A172 (cell line): ENCODE measurements at places on chromosomes 13 and 19. TPM values are rescaled to one million over a fixed set of nuclear protein-coding genes. Genes with fewer than 3 reads are reported as not detected.

- no peak for DNase-seq
These were observed 18.5 kb upstream of the IGLON5 start for GRCh38 chr19:51292971-51293370.

The CACNG6 gene
- 6.3 and 7.5 TPM in 2 replicates for total RNA-seq

The CATSPERD gene
- not detected in 2 replicates for total RNA-seq

The KCNRG gene
- total RNA-seq, result 0.47 and 2.6 TPM in 2 replicates

The KIR2DL3 gene
- not detected in 2 replicates for total RNA-seq

GRCh38 chr13:31044364-31045285 lies 112.2 kb downstream of the TEX26 start:
- DNase-seq, result peak; percentile 70

DNA sequence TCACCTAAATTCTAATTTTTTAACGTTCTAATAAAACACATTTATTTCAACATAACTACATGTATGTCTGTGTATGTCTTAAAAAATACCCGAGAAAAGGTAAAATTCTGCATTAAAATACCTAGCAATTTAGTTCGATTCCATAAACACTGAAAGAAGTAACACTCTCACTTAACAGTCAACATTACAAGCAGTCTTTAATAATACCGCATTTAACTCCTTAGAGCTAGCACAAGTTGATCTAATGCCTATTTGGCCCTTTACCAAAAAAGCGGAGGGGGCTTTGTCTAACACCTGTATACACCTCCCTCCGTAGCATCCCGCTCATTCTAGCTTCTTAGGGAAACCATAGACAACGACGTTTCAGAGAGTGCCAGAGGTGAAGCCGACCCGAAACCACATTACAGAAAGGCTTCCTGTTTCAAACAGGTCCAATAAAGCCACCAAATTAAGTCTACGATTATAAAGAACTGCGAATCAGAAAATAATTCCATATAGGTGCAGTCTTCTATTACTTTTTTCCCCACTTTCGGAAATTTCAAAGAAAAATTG lies 1.2 kb downstream of the SPART start:
- DNase-seq, result peak; percentile 25

- no peak for DNase-seq
These were observed 17.3 kb downstream of the UPF1 start for GRCh38 chr19:18848878-18849661.

The OR10H1 gene
- not detected in 2 replicates for total RNA-seq

GRCh38 chr19:33781415-33781935 lies 15.2 kb upstream of the KCTD15 start:
- DNase-seq, result no peak

DNA sequence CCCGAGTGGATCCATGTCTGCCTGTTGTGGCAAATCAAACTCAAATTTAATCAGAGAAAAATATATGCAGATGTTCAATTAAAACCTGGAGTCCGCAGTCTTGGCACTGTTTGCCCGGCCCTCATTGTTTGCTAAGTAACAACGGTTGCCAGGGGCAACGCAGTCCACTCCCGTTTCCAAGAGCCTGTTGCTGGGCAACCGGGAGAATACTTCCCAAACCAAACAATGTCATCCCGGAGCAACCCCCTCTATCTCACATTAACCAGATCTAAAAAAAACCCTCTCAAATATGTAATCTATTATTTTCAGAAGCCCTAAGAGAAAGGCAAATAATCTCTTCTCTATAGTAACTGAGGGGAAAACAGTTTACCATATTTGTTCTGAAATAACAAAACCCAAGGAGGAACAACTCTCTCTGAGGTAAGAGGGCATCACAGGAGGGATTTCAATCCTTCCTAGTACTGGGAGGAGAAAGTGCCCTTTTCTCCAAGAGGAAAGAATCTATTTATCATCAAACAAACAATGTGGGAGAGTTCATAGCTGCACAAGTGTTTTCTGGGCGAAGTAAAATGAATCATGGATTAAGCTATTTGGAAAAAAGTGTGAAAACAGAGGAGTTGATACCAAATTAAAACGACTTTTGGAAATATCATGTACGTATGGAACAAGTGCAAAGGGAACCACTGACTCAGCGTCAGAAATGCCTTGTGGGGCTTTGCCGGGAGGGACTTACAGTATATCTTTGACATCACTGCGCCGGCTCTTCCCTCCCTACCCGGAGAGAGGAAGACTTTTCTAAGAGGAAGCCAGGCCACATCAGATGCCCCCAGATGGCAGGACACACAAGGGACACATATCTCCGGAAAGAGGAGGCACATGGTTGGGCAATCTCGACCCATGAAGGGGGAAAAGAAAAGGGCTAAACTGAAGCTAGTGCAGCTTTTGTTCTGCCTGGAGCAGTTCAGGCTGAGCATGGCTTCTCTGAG lies 43.3 kb downstream of the RFX2 start:
- peak; percentile 75 for DNase-seq

The SIGLEC14 gene
- not detected in 2 replicates for total RNA-seq

DNA sequence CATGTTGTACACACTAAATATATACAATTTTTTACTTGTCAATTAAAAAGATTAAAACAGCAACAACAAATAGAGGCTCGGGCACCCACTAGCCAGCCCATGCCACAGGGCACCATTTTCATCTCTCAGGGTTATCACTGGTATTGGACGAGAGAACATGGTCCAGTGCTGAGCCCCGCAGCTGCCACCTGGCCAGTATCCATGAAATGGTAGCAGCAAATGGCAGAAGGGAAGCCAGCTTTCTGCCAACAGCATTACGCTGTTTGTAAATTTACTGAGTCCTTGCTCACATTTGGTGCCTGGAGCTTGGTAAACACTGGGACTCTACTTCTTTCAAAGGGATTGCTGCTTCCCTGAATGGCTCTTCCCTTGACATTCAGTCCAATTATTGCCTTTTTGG lies 87.9 kb upstream of the WASF3 start:
- no peak for DNase-seq

- DNase-seq, result no peak
These were observed 90.2 kb downstream of the ATP11A start for GRCh38 chr13:112779856-112780604.

DNA sequence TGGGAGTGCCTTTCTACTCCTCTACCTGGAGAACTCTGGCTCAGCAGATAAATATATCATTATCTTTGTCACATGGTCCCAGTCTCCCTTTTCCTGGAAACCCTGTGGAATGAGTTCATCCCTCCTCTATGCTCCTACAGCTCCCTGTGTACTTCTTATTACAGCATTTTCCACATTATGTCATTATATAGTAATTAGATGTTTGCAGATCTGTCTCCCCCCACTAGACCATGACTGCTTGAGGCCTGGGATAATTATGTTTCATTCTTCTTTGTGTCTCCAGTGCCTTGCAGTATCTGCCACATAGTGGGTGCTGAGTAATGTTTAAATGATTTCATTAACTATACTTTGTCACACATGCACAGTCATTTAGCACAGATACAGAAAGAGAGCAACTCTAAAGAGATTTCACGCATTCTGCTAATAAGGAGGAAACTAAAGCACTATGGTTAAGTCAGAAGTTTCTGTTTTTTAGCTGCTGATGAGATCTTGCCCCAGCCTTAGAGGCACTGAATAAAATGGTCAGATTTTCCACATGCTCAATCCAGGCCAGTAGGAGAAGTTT lies 66.1 kb upstream of the DIAPH3 start:
- peak; percentile 1 for DNase-seq

GRCh38 chr13:102567857-102568256 lies 28.9 kb upstream of the TPP2 start:
- no peak for DNase-seq

GRCh38 chr19:1837625-1838105 lies 10.6 kb downstream of the REXO1 start:
- DNase-seq, result no peak

DNA sequence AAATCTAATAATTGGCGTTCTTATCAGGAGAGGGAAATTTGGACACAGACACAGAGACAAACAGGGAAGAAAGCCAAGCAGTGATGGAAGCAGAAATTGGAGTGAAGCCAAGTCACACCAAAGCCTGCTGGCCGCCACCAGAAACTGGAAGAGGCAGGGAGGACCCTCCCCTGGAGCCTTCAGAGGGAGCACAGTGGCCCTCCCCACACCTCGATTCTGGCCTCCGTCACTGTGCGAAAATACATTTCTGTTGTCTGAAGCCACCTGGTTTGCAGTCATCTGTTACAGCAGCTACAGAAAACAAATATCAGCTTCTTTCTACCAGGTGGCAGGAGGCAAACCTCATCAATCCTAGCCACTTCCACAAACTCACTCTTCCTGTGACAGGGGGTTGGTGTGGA lies 8.3 kb upstream of the TLE6 start:
- no peak for DNase-seq

DNA sequence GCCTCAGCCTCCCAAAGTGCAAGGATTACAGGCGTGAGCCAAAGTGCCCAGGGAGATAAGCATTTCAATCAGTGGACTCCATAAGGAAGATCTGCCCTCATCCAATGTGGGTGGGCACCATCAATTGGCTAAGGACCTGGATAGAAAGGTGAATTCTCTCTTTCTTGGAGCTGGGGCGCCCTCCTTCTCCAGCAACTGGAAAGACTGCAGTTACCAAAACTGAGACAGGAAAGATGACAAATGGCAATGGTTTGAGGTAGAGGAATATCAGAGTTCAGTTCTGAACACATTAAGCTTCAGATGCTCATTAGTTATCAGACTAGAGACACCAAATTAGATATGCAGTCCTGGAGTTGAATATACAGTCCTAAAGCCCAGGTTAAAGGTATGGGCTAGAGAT lies 10.5 kb upstream of the ELF1 start:
- DNase-seq, result no peak

The GJB2 gene
- 0.45 and 0.65 TPM in 2 replicates for total RNA-seq

The NLRP5 gene
- 0.24 TPM in 1 of 2 replicates, not detected in the other for total RNA-seq

The ZNF836 gene
- total RNA-seq, result 7.0 and 32.6 TPM in 2 replicates

GRCh38 chr19:1354970-1355567 lies 28.6 kb upstream of the NDUFS7 start:
- peak; percentile 17 for DNase-seq

- no peak for DNase-seq
These were observed 11.4 kb downstream of the ZNF708 start for GRCh38 chr19:21317821-21318220.

The PSG4 gene
- 75.6 and 84.3 TPM in 2 replicates for total RNA-seq

- no peak for DNase-seq
These were observed 37.4 kb upstream of the RCBTB2 start for GRCh38 chr13:48570216-48570828.

- DNase-seq, result no peak
These were observed 349.5 kb downstream of the TSHZ3 start for GRCh38 chr19:30999726-31000125.

The AMER2 gene
- total RNA-seq, result not detected in 2 replicates

The ZNF536 gene
- total RNA-seq, result not detected in 2 replicates

DNA sequence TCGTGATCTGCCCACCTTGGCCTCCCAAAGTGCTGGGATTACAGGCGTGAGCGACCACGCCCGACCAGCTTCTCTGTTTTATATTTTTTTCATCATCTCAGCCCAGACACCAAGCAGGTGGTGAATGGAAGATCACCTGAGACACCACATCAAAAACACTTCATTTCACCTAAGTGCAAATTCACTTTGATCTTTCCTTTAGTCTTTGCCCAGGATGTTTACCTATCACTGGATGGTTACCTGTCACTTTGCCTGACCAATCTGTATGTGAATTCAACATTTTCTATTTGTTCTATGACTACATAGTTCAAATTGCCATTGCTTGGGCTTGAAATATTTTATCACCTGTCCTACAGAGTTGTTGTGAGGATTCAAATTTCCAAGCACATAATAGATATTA lies 65.7 kb downstream of the PAN3 start:
- no peak for DNase-seq
